ENCODE measurements at places on chromosomes 16 and 17.
A peak's percentile ranks its signal among the peaks of the same experiment; 100 is the strongest.

DNA sequence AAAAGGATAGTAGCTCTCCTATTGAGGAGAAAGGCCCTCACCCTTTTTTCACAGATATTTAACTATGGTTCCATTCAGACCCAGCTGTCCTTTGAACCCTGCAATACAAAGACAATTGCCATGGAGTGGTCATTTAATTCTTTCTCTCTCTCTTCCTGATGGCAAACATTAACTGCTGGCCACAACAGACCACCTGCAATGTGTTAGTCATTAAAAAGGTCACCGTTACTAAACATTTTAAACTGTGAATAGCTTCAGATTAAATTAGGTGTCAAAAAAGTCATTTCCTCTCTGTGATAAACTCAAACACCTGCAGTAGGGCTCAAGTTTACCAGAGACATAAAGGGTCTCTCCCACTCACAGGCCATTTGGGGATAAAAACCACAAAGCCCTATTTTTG, 697.2 kb downstream of the TOX3 start:
- no peak for DNase-seq

DNA sequence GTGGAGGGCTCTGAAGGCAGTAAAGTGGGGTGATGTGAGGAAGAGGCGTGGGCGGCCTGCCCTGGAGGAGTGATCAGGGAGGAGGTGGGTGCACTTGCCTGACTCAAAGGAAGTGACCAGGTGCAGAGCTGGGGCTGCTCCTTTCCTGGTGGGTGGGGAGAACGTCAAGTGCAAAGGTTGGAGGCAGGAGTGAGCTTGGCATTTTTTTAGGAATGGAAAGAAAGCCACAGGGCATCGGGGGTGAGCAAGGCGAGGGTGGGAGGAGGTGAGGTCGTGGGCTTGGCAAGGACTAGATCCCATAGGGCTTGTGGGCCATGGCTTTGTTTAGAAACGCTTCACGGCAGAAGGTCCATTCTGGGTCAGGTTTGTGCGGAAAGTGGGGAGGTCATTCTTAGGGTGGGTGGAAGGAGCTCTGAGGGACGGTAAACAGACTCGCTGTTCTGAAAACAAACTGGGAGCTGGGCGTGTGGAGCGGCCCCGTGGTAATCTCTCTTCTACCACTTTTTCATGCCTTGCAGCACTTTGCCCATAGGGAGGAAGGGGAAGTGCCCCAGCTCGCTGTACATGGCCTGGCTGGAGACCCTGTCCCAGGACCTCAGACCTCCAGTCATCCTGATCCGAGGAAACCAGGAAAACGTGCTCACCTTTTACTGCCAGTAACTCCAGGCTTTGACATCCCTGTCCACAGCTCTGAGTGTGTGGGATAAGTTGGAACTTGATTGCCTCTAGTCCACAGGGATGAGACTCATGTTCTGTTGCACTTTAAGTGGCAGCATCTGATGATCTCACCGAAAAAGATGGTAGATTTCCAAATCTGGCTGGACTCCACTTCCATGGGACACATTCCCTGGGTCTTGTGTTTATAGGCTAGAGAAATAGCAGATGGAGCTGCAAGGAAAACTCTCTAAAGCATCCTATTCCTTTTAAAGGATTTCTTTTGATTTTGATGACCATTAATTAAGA, 18.9 kb upstream of the HERPUD1 start:
- DNase-seq, result no peak

- no peak for DNase-seq
Measured at GRCh38 chr16:27083861-27084261, 17.1 kb downstream of the C16orf82 start.

- DNase-seq, result no peak
Measured at GRCh38 chr16:11202260-11203091, 53.5 kb downstream of the SOCS1 start.

- DNase-seq, result no peak
Measured at GRCh38 chr16:73315645-73316044, 267.7 kb upstream of the ZFHX3 start.

DNA sequence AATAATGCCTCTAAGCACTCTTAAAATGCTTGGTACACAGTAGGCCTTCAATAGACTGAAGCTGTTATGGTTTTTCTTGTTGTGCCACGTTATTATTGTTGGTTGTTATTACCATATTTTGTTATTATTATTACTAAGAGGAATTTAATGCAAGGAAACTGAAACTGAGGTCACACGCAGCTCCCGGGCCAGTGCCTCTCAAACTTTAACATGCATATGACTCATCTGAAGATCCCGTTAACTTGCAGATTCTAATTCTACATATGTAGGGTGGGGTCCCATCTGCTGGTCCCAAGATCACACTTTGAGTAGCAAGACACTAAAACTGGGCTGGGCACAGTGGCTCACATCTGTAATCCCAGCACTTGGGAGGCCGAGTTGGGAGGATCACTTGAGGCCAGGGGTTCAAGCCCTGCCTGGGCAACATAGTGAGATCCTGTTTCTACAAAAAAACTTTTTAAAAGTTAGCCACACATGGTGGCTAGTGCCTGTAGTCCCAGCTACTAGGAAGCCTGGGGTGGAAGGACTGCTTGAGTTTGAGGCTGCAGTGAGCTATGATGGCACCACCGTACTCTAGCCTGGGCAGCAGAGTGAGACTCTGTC, 888 bp downstream of the ACSM5 start:
- no peak for DNase-seq

- no peak for DNase-seq
Measured at GRCh38 chr17:28466521-28467048, 6.9 kb upstream of the SLC13A2 start.

GRCh38 chr16:84059946-84060901, 17.6 kb upstream of the SLC38A8 start:
- no peak for DNase-seq

DNA sequence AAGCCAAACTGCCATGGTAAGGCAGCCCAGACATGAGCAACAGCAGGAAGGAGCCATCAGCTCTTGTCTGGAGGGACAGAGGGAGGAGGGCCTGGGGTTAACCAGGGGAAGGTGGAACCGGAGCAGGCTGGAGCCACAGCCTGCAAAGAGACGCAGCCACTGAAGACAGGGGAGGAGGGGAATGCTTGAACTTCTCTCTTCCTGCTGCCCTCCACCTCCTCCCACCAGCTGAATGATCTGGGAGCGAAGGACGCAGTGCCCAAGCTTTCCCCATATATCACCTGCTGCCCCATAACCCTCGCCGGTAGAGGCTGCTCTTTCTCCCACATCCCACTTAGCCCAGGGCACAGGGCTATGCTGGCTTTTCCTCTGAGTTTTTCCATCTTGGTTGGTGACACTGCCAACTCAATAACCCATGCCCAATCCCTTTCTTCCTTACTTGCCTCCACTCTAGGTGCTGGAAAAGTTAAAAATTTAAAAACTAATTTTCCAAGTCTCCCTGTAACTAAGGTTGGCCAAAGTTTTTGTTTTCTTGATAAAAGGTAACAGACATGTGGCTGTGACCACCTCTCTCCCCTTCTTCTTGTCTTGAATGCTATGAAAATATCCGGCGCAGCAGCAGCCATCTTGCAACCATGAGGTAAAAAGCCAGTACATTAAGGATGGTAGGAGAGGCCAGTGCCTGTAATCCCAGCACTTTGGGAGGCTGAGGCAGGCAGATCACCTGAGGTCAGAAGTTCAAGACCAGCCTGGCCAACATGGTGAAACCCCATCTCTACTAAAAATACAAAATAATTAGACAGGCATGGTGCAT, 21.8 kb upstream of the CACNG4 start:
- DNase-seq, result no peak

- DNase-seq, result no peak
Measured at GRCh38 chr16:64629622-64630021, 492.2 kb downstream of the CDH11 start.

- no peak for DNase-seq
Measured at GRCh38 chr16:22222006-22222405, 15.9 kb downstream of the EEF2K start.

GRCh38 chr16:85350973-85351372, 238.7 kb upstream of the CIBAR2 start:
- DNase-seq, result no peak

- no peak for DNase-seq
Measured at GRCh38 chr16:81639931-81640680, 139.0 kb upstream of the PLCG2 start.

DNA sequence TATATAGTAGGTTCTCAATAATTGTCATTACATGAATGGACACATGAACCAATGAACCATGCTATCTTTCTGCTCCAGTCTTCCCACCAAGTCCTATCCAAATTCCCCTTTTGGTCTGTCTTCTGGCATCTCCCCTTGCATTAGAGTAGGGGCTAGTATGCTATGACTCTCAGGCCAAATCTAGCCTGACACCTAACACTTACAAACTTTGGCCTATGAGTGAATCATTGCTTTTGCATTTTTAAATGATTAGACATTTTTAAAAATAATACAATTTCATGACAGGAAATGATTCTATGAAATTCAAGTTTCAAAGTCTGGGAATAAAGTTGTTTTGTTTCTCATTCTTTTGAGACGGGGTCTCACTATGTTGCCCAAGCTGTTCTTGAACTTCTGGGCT, 102.5 kb upstream of the MAF start:
- DNase-seq, result no peak

GRCh38 chr16:27869411-27869810, 194.1 kb downstream of the GSG1L start:
- no peak for DNase-seq

- DNase-seq, result no peak
Measured at GRCh38 chr16:66240631-66241395, 125.7 kb upstream of the CDH5 start.

- DNase-seq, result no peak
Measured at GRCh38 chr17:42667088-42667951, 8.2 kb downstream of the TUBG2 start.

- no peak for DNase-seq
Measured at GRCh38 chr16:11250786-11251524, 5.0 kb downstream of the SOCS1 start.

- DNase-seq, result no peak
Measured at GRCh38 chr16:58109330-58109729, 19.9 kb downstream of the CFAP20 start.

- DNase-seq, result no peak
Measured at GRCh38 chr17:42472709-42473521, 14.2 kb downstream of the ATP6V0A1 start.

- no peak for DNase-seq
Measured at GRCh38 chr17:77848257-77848656, 110.2 kb upstream of the TNRC6C start.

- DNase-seq, result no peak
Measured at GRCh38 chr16:52237823-52238222, 309.1 kb downstream of the TOX3 start.

- no peak for DNase-seq
Measured at GRCh38 chr16:22285080-22285479, 12.1 kb upstream of the POLR3E start.

- no peak for DNase-seq
Measured at GRCh38 chr16:48217708-48218107, 26.4 kb upstream of the LONP2 start.

DNA sequence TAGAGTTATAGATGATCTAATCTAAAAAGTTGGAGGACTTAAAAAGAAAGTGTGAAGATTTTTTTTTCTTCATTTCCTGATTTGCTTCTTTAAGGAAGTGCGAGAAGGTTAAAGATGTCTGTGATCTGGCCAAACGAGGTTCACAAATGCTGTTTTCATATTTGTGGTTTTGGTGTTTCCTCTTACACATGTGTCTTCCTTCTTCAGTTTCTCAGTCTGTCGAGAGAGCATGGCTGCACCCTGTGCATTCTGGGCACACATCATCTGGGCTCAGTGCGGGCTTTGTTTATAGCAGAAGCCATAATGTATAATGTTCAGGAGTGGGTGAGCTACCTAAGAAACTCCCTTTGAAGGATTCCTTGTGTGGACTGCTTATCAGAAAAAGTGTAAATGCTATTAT, 260.4 kb upstream of the TBX2 start:
- peak; percentile 21 for DNase-seq

- no peak for DNase-seq
Measured at GRCh38 chr16:86362155-86362849, 148.0 kb upstream of the FOXF1 start.

- no peak for DNase-seq
Measured at GRCh38 chr17:47117386-47117785, 71.7 kb downstream of the CDC27 start.

DNA sequence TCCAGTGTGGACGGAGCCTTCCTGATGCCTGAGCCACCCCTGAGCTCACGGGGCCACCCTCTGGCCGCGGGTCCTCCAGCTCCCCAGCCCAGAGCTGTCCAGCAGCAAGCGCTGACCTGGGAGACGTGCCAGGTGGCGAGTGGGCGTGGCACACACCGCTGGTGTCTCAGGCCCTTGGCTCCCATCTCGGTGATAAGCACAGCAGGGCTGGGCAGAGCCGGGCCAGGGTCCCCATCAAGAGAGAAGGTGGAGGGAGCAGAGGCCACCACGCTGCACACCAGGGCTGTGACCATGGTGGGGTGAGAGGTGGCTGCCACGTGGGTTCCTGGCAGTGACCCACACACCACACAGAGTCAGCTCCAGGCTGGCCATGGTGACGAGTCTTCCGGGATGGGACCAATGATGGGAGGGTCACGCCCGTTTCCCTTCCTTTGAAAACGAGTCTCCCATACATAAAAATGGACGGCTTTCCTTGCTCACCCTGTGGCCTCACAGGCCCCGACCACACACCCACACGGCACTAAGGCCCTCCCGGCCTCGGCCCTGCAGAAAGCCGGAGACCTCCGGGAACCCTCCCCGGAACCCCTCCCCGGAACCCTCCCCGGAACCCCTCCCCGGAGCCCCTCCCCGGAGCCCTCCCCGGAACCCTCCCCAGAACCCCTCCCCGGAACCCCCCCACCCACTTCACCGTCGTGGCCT, 16.8 kb downstream of the UTS2R start:
- DNase-seq, result no peak

GRCh38 chr16:3716831-3717234, 491 bp downstream of the TRAP1 start:
- peak; percentile 5 for DNase-seq

DNA sequence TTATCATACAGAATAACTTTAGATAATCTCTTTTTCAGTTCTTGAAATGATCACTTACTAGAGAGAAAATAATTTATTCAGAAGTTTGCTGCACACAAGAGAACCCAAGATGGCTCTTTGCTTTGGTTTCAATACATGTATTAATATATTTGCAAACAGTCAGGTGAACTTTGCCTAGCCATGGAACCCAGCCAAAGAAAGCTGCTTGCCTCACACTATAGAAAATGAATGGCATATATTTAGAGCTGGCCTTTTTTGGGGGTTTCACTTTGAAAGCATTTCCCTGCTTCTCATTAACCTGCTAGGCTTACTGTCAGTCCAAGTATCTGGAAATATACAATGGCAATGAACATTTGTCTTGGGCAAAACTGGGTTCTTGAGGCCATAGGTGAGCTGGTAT, 75.3 kb downstream of the MRTFB start:
- DNase-seq, result no peak

DNA sequence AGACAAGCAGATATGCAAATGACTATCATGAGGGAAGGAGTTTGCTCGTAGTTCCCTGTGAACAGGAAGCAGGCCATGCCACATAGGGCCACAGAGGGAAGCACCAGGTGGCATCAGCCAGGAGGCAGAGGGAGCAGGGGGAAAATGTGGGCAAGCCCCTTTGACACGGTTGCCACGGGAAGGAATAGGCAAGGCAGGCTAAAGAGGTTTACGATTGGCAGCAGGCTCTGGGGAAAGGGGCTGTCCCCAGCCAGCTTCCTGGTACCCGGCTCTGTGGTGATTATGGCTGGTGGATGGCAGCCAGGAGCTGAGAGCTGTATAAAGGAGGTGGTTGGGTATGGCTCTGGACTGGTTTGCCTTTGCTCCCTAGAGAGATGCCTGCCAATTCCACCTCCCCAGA, 848 bp downstream of the CES3 start:
- DNase-seq, result no peak
